ENCODE measurements at places on chromosomes 2 and 18.

DNA sequence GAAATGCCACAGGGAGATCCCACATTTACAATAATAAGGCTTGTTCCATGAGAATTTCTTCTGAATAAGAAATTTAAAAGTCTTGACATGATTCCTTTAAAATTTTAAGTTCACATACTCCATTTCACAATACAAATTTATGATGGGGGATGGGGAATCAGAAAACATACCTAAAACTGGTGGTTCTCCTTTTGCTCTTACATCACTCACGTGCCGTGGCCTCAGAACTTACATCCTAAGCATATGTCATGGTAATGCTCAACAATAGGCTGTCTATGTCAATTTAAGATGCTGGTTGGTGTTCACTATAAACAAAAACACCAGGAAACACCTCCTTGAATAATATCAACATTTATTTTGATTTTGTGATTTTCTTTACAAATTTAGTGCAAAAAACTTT is 12.8 kb downstream of the UPP2 start:
- no peak for DNase-seq

DNA sequence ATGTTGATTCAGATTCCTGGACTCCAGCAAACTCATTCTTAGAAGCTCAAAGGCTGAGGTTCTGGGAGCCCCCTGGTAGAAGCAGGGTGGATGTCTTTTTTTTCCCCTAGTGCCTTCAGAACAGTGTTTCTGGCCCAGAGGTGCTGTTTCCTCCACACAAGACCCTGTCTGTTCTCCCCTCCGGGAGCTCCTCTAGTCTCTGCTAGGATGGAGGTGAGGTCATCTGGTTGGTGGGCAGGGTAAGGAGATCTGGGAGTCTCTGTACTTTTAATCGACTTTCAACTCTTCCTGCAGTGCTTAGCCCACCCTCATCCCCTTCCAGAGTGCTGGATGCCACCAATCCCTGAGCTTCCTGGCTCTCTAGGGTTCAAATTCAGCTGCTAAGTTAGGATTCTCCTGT is 192.0 kb downstream of the SH3BP4 start:
- no peak for DNase-seq

DNA sequence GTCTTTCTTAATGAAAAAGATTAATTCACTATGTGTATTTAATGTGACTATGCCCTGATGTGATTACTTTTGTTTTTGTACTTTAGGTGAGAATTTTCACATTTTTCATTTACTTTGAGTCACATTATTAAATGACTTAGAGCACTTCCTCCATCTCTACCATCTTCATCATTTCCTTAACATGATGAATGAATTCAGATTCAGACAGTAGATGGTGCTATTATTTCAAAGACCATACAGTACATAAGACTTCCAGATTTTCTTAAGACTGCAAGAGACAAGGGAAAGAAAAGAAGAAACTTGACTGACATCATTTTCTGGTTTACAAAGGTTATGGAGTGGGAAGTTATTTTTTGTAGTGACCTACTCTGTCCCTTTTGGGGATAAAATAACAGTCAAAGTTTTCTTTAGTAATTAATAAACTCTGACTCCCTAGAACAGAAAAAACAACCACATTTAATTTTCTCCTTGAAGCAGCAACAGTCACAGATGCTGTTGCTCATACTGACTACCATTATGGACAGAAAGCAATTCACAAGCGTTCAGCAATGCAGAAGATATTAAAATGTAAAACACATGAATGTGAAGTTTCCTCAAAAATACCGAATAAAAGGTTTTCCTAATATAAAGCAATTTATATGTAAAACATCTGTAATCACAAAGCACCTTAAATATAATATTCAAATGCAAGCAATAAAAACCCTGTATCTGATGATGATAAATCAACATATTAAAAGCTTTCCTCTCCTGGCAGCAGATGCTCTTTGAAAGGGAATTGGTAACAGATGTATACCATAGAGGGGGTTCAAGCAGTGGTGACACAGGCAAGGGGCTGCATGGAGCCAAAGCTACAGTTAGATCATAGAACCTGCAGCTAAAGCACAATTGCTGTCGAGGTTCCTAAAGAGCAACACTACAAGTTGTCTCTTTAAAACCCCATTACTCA is 1010.9 kb upstream of the NXPH2 start:
- DNase-seq: no peak

DNA sequence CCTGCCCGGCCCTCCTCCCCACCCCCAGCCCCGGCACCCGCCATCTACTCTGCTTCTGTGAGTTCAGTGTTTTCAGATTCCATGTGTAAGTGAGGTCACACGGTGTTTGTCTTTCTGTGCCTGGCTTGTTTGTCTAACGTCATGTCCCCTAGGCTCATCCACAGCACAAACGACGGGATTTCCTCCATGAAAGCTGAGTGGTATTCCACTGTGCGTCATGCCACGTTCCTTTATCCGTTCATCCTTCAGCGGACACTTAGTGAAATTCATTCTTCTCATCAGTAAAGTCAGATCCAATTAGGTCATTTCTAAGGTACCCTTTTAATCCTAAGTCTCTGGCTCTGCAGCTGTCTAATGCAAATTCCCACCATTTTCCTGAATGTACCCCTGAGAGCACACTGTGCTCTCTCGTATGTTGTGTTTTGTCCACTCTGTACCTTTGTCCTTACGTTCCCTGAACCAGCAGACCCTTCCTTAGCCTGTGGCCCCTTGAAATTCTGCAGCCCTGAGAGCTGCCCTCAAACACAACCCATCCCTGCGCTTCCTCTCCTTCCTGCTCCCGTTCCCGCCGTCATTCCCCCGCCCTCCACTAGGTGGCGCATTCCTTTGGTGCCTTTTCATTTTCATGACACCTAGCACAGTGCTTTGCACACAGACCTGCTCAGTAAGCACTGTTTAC is 44.1 kb downstream of the TRAPPC12 start:
- peak; percentile 81 for DNase-seq

DNA sequence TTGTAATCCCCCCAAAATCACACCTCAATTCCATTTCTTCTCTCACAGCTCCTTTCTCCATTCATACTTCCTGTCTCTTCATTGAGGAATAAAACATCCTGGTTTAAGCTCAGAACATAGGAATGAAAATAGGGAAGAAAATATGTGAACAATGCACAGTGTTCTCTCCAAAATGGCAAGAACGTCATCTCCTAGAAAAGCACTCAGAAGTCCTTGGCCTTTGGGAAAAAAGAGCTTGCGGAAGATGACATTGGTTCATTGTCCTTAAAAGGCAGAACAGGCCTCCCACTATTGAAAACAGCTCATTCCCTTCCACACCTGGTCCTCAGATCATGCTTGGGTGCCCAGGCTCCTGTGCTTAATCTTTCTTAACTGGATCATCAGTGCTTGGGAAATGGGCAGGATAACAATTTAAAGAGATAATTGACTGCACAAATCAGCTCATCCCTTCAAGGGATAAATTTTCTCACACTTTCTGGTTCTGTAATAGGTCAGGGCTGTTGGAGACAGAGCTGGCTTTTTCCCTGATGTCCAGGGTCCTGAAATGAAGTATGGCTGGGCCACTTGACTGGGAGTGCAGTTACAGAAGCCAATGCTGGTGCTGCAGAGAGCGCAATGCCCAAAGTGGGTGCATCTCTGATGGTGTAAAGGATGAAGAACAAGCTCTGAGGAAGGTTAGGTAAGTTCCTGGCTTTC is 69.2 kb downstream of the MARCHF4 start:
- no peak for DNase-seq

DNA sequence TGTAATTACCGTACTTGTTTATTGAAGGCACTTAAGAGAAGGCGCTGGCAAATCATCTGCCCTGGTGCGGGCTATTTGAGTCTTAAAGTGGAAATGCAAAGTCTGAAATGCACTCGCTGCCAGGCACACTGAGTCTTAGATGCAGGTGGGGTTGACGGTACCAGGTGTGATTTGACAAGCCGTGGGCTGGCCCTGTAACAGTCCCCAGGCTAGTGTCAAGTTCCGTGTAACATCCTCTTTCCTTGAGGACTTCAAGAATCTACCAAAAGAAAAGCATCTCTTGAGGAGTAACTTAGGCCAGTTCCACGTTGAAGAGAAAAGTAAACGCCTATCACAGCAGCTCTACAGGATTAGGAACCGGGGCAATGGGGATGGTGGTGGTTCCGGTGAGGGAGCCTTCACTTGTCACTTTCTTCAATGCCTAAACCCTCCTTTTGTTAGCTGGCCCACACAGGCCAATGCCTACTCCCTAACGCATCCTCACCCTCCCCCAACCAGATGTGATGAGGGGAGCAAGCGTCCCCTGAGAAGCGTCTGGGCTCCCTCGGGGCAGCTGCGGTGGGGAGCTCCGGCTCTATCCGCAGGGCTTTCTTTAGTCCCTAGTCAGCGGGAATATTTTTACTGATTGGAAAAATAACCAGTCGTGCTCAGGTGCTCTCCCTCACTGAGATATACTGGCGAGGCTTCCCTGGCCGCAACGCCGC is 1.5 kb upstream of the UGP2 start:
- DNase-seq: no peak

DNA sequence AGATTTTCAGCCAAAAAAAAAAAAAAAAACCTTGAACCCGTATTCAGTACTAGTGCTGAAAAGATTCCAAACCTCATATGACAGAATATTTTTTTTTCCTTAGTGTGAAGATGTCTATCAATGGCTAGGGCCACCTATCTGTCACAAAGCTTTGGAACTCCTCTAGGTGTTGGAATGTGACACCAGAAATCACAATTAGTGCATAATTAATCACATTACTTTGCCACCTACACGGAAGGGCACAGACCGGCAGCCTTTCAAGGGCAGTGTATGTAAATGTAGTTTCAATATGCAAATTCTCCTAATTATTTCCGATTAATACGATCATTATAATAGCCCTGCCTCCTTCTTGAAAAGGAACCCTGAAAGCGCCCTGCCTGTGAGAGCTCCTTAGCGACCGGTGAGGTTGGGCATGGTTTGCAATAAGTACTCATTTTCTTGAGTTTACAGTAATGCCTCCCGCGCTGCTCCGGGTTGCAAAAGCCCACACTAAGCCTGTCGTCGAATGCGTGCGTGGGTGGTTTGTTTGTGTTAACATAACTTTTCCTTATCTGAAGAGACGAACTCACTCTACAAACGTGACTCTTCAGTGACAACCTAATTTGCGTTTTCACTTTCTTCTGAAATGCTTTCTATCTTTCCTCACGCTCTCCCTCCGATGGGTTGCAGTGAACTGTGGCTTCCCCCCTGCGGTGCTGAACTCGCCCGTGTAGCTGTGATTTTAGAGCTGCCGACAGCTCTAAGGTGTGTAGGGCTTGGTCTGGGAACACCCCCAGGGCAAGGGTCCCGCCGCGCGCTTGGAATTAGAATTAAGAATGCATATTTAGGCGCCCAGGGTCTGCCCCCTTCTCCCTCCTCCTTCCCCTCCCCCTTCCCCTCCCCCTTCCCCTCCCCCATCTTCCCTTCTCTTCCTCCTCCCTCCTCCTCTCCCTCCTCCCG is 765 bp upstream of the ID2 start:
- peak; percentile 94 for DNase-seq

Measured in stimulated activated CD4-positive, alpha-beta T cell treated with anti-CD3 and anti-CD28 coated beads, Interleukin-4, amount 100 ng/mL, for 24 hours (primary cell).